ENCODE measurements at places on chromosomes 5 and 9. TPM values are rescaled to one million over a fixed set of nuclear protein-coding genes. Genes with fewer than 3 reads are reported as not detected.

The DMGDH gene
- 0.33 TPM for total RNA-seq

The PNPLA7 gene
- 1.1 TPM for total RNA-seq

The PCDHGB1 gene
- total RNA-seq, result 0.96 TPM

The GFI1B gene
- not detected for total RNA-seq

The FOXD4 gene
- 0.19 TPM for total RNA-seq

The TRIM14 gene
- total RNA-seq, result 2.3 TPM
